ENCODE measurements at places on chromosomes 2 and 18.

- DNase-seq = peak; percentile 4
These were observed 61.4 kb downstream of the CPS1 start for GRCh38 chr2:210617732-210618330.

DNA sequence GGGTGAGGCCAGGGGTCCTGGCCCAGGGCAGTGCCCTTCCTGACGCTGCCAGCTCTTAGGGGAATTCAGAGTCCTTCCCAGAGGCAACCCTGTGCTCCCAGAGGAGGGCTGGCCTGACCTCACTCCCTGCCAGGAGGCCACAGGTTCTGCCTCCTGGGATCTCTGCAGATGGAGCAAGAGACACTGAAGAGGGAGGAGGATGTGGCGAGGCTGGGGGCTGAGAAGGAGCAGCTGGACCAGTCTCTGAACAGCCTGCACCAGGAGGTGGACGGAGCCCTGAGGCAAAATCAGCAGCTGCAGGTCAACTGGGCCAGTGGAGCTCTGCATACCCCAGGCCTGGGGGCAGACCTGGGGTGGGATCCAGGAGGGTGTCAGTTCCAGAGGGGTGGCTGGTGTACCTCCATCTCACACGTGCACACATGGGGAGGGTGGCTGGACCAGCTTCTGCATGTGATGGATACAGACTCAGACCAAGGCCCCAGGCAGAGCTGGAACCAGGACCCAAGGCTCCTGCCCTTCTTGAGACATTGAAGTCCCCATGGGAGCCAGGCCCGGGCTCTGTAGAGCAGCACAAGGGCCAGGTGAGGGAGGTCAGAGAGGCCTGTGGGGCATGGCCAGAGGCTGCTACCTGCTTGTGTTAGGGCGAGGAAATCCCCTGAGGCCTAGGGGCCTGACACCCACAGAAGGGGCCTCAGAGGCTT, 9.7 kb upstream of the SNED1 start:
- DNase-seq = no peak

DNA sequence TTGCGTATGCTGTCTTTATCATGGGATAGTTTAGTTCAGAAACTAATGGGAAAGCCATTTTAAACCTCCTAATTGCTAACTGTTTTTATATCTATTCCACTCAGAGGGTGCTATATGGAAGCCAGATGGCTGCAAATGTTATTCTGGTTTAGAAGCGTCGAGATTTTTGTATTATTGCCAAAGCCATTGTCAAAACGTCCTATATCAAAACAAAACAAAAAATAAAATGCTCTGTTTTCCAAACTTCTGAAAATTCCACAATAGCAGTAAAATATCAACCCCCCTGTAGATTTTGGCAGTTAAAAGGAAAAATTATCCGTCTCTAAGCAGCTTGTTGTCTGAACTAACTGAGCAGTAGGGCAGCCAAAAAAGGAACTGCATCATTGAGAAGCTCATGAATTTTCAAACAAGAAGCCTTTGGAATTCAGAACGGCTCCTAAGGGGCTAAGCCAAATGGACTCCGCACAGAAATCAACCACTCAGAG, 195.4 kb upstream of the CWC22 start:
- DNase-seq = no peak

DNA sequence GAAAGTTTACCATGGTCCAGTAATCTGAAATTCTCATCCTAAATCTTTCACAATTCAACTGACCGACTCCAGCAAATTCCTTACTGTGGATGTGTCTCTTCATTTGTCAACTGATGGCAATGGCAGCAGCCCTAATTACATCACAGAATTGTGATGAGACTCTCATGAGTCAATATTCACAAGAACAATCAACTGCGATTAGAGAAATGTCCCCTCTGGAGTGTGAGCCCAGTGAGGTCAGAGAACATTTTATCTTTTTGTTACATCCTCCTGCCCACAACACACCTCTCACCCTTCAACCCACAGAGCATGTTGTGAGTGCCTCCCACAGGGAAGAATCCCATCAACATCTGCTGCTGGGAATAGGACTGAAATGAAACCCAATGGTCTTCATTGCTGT, 73.6 kb downstream of the CD226 start:
- no peak for DNase-seq

- DNase-seq = no peak
These were observed 34.9 kb upstream of the AFTPH start for GRCh38 chr2:64489081-64489751.

Data from suppressor macrophage (primary cell).